Stimulated activated CD4-positive, alpha-beta T cell treated with anti-CD3 and anti-CD28 coated beads, Interleukin-4, amount 100 ng/mL, for 24 hours (primary cell): ENCODE measurements at places on chromosomes 7 and 10.

DNA sequence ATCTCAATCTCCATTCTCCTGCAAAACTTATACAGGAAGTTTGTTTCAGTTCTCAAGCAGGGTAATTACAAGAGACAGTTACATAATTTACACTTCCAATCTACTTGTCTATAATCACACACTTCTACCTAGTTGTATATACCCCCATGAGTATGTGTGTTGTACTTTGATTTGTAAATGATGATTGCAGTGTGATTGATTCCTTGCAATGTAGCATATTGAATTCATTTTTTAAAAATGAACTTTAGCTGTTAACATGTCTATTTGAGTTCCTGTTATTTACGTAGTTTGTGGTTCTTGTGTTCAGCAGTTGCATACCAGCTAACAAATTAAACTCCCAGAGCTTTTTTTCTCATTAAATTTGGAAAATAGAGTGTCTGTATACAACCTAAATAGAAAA lies 102.5 kb upstream of the SAMD8 start:
- DNase-seq = no peak

DNA sequence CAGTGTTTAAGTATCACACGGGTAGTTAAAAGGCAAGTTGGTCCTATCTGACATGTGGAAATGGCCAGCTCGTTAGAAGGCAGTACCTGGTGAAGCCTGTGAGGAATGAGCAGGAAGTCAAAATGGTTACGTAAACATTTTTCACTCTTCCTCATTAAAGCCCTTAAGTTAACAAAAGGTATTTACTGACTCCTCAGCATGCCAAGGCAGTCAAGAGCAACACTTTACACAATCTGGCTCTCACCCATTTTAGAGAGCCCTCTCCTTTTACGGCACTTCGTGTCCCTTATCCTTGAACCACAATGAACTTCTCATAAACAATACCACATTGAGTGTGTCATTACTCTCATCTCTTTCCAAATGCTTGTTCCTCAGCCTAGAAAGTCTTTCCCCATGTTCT lies 11.0 kb upstream of the RSBN1L start:
- no peak for DNase-seq

DNA sequence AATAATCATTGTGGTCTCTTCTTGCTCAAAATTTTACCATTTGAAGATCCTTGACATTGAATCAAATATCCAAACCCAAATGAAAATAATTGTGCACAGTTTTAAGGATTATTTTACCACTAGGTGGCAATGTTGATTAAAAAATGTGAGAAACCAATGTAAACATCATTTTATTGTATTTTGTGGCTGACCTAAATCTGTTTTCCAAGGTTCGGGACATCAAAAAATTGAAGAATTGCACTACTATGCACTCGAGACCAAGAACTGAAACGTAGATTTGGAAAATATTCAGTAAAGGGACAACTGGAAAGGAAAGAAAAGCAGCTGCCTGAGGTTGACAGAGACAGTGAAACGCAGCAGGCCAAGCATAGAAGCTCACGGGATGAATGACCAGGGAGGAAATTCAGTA lies 259.3 kb downstream of the SNX13 start:
- DNase-seq = no peak

DNA sequence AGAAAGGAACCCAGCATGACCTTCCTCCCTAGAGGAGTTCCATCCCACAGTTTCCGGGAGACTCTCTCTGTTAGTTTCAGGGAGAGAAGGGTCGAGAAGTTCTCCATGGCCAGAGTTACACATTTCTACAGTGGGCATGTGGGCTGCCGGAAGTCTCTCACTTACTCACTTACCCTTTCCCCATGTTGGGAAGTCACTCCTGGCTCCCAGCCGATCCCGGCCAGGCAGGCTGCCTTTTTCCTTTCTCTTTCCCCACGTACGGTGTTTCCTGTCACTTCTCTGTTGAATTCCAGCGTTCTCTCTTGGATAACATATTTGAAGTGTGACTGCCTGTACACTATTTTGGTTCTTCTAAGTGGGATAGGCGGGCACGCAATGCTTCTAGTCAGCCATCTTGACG lies 3.5 kb downstream of the TEX36 start:
- no peak for DNase-seq

GRCh38 chr10:91347529-91347928 lies 62.6 kb upstream of the HECTD2 start:
- no peak for DNase-seq

GRCh38 chr10:67804395-67804678 lies 33.7 kb downstream of the DNAJC12 start:
- DNase-seq = no peak
